ENCODE measurements at places on chromosomes 2 and 18.

DNA sequence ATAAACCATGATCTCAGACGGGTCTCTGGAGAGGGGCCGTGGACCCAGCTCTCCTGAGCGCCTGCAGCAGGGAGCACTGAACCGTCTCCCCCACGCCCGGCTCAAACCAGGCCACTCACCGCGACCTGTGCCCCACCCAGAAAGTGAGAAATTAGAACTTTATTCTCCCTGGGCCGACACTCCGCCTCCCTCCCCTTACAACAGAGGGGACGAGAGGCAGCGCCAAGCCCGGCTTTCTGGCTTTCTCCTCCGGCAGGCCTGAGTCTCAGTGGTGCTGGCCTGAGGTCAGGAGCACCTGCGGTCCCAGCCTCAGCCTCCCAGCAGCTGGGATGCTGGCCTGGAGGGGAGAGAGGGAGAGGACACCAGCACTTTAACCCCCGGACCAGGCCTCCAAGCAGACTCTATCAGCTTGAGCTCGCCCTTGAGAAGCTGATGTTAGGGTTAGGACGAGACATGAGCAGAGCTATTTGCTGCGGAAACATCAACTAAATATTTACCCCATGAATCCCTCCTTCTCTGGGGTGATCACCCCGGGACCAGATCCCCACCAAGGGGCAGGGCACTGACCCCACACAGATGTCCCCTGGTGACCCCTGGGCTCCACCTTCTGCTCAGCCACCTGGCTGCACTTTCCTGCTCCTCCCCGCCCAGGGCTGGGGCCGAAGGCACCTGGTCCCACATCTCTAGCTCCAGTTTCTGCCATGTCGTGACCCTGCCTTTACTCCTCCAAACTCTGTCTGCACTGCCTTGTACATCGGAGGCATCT lies 856.3 kb upstream of the SALL3 start:
- no peak for DNase-seq

DNA sequence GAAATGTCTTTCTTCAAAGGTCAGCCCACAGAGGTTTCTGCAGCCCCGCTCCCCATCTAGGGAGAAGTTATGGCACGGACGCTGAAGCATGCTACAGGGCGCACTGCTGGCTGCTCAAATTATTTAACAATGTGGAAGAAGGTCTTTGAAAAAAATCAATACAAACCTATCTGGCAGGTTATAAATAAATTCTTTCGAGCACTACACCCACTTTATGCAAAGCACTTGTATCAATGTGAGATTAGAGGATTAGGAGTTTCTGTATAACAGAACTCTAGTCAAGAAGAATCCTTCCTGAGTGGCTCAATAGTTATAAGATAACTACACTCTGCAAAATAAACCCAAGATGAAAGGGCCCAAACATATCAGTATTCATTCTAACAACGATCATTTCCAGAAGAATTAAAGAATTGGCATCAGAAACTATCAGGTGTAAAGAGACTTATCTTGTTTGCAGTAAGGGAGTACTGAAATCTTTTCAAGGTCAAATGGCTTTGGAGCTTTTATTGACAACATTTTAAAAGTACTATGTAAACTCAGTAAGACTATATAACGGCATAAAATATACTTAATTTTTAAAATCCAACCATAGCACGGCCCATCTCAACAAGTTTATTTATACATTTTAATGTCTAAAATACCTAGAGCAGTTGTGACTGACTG lies 103.0 kb upstream of the DNMT3A start:
- no peak for DNase-seq

- no peak for DNase-seq
Observed at GRCh38 chr2:165623783-165624469, 154.4 kb downstream of the CSRNP3 start.

GRCh38 chr2:76446872-76447271 lies 736.2 kb upstream of the GCFC2 start:
- no peak for DNase-seq

DNA sequence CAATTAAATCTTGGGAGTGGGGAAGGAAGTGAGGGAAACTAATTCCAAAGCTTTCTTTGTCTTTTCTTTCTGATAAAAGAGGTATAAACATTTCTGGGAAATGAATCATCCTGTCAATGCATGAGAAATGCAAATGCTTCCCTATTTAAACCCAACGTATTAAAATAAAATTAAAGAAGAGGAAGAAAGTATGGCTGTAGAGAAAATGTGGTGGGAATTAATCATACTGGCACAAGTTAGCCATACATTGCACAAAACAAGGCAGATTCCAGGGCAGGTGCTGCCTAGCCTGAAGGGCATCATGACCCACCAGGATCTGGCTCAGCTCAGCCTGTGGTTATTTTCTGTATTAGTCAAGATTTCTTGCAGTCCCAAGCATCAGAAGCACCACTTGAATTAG lies 338.0 kb downstream of the NYAP2 start:
- no peak for DNase-seq

DNA sequence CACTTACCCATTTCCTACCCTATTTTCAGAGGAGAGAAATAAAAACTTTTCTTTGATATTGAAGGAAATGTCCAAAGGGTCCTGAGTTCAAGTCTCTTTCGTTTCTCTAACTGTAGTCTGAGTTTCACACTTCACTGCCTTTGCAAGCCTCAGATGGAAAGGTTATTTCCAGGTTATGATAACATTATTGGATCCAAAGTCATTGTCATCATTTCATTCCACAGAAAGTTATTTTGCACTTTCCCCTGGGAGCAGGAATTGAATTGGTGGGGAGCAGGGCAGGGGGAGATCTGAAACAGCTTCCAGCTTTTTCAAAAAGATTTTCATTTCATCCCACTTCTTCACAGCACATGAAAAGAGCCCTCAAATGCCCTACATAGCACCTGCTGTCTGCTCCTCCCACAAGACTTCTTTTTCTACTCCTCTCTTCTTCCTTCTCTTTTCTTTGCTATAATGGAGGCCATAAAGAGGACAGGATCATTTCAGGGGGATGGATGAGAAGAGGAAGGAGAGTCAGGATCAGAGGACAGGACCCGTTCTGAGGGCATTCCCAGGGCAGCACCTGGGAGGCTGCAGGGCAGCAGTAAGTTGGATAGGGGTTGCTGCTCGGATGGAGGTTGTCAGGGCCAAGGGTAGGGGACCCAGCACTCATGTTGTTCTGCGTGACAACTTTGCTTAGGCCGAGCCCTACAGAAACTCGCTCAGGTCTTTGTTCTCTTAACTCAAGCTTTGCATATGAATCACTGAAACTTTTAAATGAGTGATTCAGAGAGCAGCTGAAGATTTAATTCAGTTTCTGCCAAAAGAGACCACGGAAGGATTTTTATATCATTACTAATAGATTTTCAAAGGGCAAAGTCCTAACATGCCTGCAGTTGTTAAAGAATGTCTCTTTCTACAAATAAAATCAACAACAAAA lies 11.4 kb upstream of the GALNT5 start:
- DNase-seq = no peak

GRCh38 chr18:48333563-48333962 lies 75.6 kb downstream of the ZBTB7C start:
- DNase-seq = no peak

- no peak for DNase-seq
Observed at GRCh38 chr2:47803770-47804169, 20.8 kb downstream of the MSH6 start.

DNA sequence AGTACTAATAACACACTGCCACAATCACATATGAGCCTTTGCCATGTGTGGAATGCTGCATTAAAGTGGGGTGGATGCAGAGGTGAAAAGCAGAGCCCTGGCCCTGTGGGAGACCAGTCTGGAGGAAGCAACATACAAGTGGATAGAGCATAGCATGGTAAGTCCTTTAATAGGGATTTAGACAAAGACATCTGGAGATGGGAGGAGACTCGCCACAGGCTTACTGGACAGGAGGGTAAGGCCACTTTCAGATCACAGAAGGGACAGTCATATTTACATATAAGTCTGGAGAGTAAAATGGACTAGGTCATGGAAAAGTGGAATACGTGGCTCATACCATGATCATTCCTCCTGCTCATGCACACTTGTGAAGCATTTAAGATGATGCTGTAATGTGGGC lies 84.3 kb downstream of the PPP1R1C start:
- no peak for DNase-seq

- no peak for DNase-seq
Observed at GRCh38 chr2:182638667-182639066, 77.4 kb upstream of the DNAJC10 start.

DNA sequence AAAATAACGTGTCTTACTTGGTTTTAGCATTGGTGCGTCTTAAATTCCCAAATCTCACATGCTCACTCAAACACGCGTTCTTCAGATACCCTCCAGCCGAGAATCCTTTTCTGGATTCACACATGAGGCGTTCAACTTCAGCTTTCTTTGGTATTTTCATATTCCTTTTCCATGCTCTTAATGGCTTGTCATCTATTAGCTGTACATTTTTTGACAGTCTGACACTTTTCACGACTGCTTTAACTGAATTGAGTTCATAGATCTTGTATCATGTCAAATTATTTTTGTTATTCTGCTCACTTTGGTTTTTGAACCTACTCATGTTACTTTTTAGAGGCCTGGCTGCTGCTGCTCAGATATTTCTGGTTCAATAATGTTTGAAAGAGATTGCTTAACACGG lies 59.0 kb downstream of the INPP5D start:
- no peak for DNase-seq

DNA sequence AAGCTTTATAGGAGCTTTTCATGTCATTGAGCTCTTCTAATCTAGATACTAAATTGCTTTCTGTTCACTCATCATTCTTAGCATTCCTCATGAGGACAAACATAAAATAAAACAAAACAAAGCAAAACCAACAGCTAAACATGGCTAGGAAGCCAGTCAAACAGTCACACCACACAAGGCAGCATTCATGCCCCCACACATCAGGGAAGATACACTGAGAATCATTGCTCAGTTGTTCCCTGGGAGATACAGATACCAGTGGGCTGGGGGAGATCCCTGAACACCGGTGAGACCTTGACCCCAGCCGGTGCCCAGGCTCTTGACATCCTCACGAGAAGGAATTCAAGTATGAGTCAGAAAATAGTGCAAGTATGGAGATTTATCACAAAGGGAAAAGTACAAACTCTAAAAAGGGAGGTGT lies 177.9 kb upstream of the ARL4C start:
- DNase-seq = no peak

DNA sequence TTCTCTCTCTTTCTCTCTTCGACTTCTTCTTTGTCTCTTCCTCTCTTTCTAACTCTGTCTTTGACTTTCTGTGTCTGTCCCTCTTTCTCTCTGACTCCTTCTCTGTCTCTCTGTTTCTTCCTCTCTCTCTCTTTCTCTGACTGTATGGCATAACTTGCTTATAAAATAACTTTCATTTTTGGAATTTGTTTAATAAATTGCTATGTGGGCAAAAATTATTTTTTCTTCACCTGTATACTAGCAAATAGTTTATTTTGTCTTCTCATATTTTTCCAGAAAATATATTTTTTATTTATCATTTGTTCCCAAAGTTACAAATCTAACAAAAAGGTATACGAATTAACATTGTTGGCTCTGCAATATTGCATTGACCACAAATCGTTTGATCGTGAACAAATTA lies 305.7 kb upstream of the FAM98A start:
- no peak for DNase-seq

DNA sequence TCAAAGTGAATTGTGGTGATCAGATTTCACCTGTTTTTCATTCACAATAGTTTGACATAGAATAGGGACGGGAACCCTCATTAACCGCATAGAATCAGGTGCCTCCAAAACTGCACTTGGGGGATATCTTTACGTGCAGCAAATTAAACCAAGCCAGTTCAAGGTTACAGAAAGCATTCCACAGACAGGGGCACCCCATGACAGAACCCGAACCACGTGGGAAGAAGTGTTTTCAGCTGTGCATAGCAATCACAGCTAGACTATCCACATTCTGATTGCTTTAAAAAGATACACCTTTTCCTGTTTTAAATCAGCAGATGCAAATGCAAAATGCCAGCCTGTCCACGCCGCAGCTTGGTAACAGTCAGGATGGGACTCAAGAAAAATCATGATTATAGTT lies 205.8 kb downstream of the ANAPC1 start:
- no peak for DNase-seq

GRCh38 chr2:183807870-183808269 lies 683.6 kb downstream of the NUP35 start:
- no peak for DNase-seq

GRCh38 chr2:147351784-147352183 lies 493.0 kb upstream of the ACVR2A start:
- DNase-seq = no peak

GRCh38 chr2:146203064-146203624 lies 1641.7 kb upstream of the ACVR2A start:
- DNase-seq = no peak

DNA sequence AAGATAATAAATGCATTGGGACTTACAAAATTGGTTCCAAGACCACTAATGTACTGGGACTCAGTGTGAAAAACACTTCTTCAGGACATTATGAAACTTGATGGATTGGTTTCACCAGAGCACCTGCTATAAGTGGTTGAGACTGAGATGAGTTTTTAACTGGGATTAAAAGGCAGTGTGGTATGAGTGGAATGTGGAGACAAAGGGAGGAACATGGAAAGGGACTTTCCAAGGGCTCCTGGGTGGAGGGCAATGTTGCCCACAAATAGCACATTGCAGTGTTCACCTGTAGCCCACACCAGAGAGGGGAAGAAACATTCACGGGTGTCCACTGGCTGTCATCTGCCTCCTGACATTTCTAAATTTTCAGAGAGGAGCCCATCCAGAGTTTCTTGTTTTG lies 253.3 kb upstream of the TANK start:
- no peak for DNase-seq

- DNase-seq = no peak
Observed at GRCh38 chr2:233223059-233223894, 28.2 kb upstream of the ATG16L1 start.

GRCh38 chr2:239723486-239724193 lies 301.5 kb downstream of the NDUFA10 start:
- no peak for DNase-seq

- DNase-seq = peak; percentile 87
Observed at GRCh38 chr2:191436368-191437055, 191.3 kb downstream of the MYO1B start.

DNA sequence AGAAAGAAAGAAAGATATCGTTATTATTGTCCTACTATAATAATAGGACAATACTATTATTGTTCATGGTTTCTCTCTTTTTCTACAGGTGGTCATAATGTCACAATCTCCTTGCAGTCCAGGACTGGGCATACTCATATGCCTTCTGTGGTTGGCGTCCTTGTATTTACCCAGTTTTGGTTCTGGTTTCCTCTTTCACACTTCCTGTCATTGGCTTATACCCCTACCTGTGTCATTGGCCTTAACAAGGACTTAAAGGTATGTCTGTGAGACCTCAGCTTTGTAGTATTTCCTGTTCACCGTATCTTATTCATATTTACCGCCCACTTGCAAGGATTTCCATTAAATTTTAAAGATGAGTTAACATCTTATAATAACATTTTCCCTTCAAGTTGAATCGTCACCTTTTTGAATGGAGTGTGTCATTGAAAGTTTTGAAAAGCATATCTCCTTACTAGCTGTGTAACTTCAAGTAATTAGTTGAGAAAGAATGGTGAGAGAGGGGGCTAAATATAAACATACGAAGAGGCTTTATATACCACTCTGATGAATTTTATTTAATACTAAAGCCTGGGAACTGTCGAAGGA lies 36.5 kb upstream of the HTR2B start:
- DNase-seq = no peak

- peak; percentile 39 for DNase-seq
Observed at GRCh38 chr2:160252278-160252887, 52.3 kb upstream of the ITGB6 start.
